ENCODE measurements at places on chromosomes 11 and 22.

GRCh38 chr11:132106096-132106982 lies 735.9 kb downstream of the NTM start:
- DNase-seq = no peak

DNA sequence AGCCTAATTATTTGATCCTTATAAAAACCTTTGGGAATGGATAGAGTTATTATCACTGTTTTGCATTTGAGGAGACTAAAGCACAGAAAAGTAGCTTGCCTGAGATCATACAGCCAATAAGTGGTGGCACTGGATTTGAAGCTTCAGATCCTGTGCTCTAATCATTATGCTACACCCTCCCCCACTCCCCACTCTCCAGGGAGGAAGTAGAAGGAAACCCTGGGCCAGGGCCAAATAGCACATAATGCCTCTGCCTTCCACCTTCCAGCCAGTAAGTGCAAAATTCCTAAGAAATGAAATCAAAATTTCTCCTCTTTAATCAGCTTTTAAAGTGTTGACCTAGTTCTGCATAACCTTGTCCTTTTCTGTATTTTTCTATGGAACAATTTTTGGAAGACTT lies 61.6 kb downstream of the SIK2 start:
- DNase-seq = peak; percentile 8

- no peak for DNase-seq
These were observed 254.8 kb downstream of the CNTN5 start for GRCh38 chr11:99275521-99275920.

DNA sequence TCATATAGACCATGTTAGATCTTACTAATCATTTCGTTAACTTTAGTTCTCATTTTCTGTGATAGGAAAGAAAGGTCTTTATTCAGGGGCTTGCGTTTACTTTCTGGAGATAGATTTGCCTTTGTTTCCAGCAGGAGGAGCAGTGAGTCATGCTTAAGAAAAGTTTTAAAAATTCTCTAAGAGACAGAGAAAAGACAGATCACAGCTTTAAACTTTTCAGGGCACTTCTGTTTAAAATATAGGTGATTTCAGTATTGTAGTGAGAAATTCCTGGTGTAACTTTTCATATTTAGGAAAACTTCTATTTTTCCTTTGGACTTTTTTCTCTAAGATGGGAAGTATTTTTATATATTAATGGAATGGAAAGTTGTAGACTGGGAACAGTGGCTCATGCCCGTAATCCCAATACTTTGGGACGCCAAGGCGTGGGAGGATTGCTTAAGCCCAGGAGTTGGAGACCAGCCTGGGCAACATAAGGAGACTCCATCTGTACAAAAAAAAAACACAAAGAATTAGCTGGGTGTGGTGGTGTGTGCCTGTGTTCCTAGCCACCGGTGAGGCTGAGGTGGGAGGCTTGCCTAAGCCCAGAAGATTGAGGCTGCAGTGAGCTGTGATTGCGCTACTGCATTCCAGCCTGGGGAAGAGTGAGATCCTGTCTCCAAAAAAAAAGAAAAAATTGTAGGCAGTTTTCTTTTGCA lies 60.3 kb downstream of the ATXN10 start:
- no peak for DNase-seq

- no peak for DNase-seq
These were observed 3.4 kb downstream of the CEND1 start for GRCh38 chr11:786235-787083.

GRCh38 chr11:27972522-27973170 lies 135.3 kb downstream of the KIF18A start:
- no peak for DNase-seq

DNA sequence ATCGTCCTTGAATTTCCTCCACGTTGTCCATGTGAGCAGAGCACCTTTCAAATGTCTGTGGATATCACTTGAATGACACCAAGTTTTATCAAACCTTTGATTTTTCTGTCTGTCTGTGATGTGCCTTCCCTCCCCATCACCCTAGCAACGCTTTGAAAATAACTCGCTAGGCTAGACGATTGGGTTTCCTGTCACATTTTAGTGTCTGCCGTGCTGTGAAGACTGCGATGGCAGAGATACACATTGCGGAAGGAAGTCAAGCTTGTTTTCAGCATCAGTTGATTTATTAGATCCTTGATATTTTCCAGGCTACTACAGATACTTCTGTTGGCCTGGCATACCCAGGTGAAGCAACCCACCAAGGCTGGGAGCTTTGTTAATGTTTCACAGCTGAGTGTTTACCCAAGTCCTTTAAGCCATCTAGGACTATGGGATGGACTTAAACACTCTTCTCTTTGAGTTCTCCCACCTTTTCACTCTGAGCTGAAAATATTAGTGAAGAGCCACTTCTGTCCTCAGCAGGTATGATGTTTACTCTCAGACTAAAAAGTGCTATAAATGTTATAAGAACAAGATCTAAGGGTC lies 93.6 kb upstream of the CD44 start:
- no peak for DNase-seq

DNA sequence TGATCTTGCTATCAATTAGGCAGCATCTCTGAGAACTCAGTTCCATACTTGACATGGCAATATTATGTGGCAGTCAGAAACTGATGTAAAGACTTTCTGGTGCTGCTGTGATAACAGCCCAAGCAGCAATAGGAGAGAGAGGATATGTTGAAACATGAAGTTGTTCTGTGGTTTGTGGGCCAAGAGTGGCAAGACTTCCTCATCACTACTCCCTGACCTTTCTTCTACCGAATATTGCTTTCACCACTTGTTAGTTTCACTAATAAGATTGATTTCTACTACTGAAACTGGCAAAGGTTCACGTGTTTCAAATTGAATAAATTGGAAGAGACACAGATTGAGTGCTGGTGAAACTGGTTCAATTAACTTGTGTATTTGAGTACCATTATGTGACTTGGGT lies 852.6 kb upstream of the RAG2 start:
- peak; percentile 18 for DNase-seq

- peak; percentile 69 for DNase-seq
These were observed 21.0 kb downstream of the C22orf31 start for GRCh38 chr22:29040385-29041275.

GRCh38 chr22:46362203-46362933 lies 26.9 kb downstream of the TRMU start:
- DNase-seq = peak; percentile 4

GRCh38 chr11:76523147-76523546 lies 78.3 kb downstream of the EMSY start:
- peak; percentile 17 for DNase-seq

DNA sequence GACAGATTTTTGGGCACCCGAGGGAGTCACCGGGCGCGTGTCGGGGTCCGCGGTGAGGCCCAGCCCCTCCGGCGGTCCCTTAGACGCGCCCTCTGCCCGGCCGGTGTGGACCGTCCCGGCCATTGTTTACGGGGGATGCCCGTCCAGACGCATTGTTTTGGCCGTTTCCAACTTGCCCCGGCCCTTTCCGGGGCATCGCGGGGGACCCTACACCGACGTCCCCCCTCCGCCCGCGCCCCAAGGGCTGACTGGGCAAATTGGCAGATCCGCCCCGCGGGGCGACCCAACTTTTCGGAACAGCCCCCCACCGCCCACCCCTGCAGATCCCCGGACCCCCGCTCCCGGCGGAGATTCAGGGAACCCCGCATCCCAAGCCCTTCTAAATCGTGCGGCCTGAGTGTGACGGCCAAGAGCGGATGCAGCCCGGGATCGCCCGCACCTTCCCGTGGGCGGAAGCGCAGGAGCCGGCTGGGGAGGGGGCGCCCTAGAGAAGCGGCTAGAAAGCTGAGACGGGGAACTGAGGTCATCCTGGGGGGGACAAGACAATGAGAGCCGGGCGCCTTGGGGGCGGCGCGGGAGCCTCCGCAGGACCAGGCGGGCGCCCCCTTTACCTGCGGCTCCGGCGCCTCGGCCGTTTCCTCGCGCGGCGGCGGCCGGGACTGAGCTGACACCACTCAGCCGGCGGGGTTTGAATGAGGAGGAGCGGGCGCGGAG lies 17.1 kb upstream of the CCT8L2 start:
- no peak for DNase-seq

GRCh38 chr22:27115816-27116256 lies 458.4 kb downstream of the MIAT start:
- no peak for DNase-seq

GRCh38 chr22:23270798-23271596 lies 90.7 kb downstream of the BCR start:
- DNase-seq = no peak

- peak; percentile 36 for DNase-seq
These were observed 97.7 kb downstream of the RBFOX2 start for GRCh38 chr22:35930933-35931332.
